ENCODE measurements at places on chromosomes 1 and 21. TPM values are rescaled to one million over a fixed set of nuclear protein-coding genes. Genes with fewer than 3 reads are reported as not detected.

Gene OR2G6
- not detected for total RNA-seq

Gene IL20
- not detected for total RNA-seq

Gene MTARC1
- total RNA-seq, result not detected

Gene ADPRS
- 58.2 TPM for total RNA-seq

Gene AJAP1
- total RNA-seq, result 0.68 TPM

Gene PTCH2
- total RNA-seq, result 0.27 TPM

Gene TMEM9
- total RNA-seq, result 541 TPM

All from G401 (cell line).